ENCODE measurements at places on chromosomes 2 and 18. TPM values are rescaled to one million over a fixed set of nuclear protein-coding genes. Genes with fewer than 3 reads are reported as not detected.

GRCh38 chr2:177291701-177292100 lies 27.2 kb upstream of the NFE2L2 start:
- H3K4me1 ChIP-seq, result no peaks in the 10 kb centered on the region
- H3K36me3 ChIP-seq, result no peaks in the 10 kb centered on the region
- no peak overlapping the region for H3K4me3 ChIP-seq
- H3K27ac ChIP-seq, result no peak overlapping the region

GRCh38 chr2:27003007-27003406 lies 29.8 kb upstream of the TMEM214 start:
- peaks cover 35% of the 10 kb centered on the region for H3K4me1 ChIP-seq
- no peak for DNase-seq
- H3K36me3 ChIP-seq, result no peaks in the 10 kb centered on the region
- no peaks in the 10 kb centered on the region for H3K27me3 ChIP-seq
- no peak overlapping the region for H3K4me3 ChIP-seq
- no peak overlapping the region for H3K27ac ChIP-seq

Gene PLCL1
- 5.9 TPM for total RNA-seq

- no peak overlapping the region for H3K27ac ChIP-seq
- no peak overlapping the region for H3K4me3 ChIP-seq
- no peaks in the 10 kb centered on the region for H3K36me3 ChIP-seq
- no peaks in the 10 kb centered on the region for H3K27me3 ChIP-seq
- no peaks in the 10 kb centered on the region for H3K4me1 ChIP-seq
Measured at GRCh38 chr2:149271575-149271974, 58.8 kb upstream of the LYPD6 start.

Gene KIF1A
- 0.09 TPM for total RNA-seq

DNA sequence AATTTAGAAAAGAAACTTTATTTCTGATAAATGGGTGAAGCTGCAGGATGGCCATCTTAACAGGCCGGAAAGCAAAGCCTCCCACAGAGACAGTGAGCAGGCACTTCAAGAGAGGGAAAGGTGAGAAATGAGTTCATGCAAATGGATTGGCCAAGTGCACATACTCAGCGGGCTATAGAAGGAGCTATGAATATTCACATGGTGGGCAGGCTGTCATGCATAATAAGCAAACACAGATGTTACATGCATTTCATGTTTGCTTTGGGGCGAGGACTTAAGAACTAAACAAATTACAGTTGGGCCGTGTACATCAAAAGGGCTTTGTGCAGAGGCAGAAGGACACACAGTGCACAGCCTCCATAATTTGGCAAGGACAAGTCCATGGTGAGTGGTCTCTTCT lies 69.8 kb upstream of the MAL start:
- no peak for DNase-seq
- H3K27ac ChIP-seq, result no peak overlapping the region
- no peak overlapping the region for H3K4me3 ChIP-seq
- H3K4me1 ChIP-seq, result no peaks in the 10 kb centered on the region
- H3K27me3 ChIP-seq, result peaks cover 3% of the 10 kb centered on the region
- no peaks in the 10 kb centered on the region for H3K36me3 ChIP-seq

Gene NDC80
- not detected for total RNA-seq

- H3K4me3 ChIP-seq, result no peak overlapping the region
- H3K27me3 ChIP-seq, result no peaks in the 10 kb centered on the region
- DNase-seq, result no peak
- H3K4me1 ChIP-seq, result peaks cover 6% of the 10 kb centered on the region
- H3K36me3 ChIP-seq, result no peaks in the 10 kb centered on the region
- H3K27ac ChIP-seq, result no peak overlapping the region
Measured at GRCh38 chr2:73944714-73945113, 18.0 kb downstream of the DGUOK start.

Gene FBXO15
- total RNA-seq, result not detected

Data from gastrocnemius medialis (tissue), 4 donors.